ENCODE measurements at places on chromosomes 2 and 18. TPM values are rescaled to one million over a fixed set of nuclear protein-coding genes. Genes with fewer than 3 reads are reported as not detected.

DNA sequence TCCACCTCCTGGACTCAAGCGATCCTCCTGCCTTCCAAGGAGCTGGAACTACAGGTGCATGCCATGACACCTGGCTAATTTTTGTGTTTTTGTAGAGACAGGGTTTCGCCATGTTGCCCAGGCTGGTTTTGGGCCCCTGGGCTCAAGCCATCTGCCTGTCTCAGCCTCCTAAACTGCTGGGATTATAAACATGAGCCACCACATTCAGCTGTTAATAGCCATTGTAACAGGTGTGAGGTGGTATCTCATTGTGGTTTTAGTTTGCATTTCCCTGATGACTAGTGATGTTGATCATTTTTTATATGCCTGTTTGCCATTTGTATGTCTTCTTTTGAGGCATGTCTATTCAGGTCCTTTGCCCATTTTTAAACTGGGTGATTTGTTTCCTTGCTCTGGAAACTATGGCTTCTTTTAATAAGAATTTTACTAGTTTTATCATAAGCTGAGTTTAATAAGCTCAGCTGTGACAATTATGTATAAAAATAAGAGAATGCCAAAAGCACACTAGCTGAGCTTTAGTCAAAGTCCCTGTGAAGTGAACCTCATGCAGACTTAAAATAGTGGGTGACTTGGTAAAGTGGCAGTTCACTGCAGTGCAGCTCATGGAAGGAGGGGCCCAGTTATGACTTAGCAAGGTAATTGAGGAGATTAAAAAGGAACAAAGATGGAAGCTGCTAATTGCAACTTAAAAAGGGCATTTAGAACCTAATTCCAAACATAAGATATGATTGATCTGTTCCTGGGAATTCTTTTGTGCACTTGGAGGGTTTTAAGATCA is 465.1 kb downstream of the TGIF1 start:
- DNase-seq = no peak

- no peak for DNase-seq
These were observed 733.2 kb upstream of the PKDCC start for GRCh38 chr2:41314511-41315070.

DNA sequence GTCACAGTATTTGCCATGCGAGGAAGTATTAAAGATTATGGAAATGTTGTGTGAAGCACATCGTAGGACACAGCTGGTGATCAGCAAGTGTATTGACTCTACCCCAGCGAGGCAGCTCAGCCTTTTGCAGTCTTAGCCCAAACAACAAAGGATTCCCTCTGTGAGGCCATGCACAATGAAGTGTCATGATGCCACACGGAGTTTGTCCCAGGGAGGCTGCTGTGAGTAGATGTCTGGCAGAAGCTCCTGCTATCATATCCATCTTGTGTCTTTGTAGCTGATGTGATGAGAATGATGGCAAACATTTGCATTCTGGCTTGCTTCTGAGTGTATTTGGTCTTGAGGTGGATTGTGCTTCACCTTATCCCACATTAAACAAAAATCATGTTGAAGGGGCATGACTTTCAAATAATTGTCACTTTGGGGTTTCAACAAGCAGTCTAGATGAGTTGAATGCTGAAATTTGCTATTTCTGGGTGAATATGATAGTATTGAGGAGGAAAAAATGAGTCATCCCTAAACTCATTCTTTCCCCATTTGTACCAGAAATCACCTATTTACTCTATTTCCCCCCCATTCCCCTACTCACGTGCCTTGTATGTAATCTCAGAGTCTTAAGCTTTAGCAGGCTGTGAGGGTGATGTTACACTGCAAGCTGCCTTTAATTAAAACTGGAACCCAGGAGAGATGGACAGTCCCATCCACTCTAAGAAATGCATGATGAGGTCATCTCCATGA is 273.5 kb downstream of the RNF144A start:
- no peak for DNase-seq

CCDC85A gene
- not detected for polyA plus RNA-seq

FSIP2 gene
- not detected for polyA plus RNA-seq

MAL gene
- polyA plus RNA-seq = 355 TPM

VIT gene
- polyA plus RNA-seq = not detected

DDX1 gene
- 75.7 TPM for polyA plus RNA-seq

GCG gene
- polyA plus RNA-seq = not detected

ALPP gene
- not detected for polyA plus RNA-seq

Measured in naive thymus-derived CD4-positive, alpha-beta T cell (primary cell).